ENCODE measurements at places on chromosomes 3 and 15.

- no peak for DNase-seq
These were observed 9.4 kb downstream of the TP53BP1 start for GRCh38 chr15:43483297-43484128.

DNA sequence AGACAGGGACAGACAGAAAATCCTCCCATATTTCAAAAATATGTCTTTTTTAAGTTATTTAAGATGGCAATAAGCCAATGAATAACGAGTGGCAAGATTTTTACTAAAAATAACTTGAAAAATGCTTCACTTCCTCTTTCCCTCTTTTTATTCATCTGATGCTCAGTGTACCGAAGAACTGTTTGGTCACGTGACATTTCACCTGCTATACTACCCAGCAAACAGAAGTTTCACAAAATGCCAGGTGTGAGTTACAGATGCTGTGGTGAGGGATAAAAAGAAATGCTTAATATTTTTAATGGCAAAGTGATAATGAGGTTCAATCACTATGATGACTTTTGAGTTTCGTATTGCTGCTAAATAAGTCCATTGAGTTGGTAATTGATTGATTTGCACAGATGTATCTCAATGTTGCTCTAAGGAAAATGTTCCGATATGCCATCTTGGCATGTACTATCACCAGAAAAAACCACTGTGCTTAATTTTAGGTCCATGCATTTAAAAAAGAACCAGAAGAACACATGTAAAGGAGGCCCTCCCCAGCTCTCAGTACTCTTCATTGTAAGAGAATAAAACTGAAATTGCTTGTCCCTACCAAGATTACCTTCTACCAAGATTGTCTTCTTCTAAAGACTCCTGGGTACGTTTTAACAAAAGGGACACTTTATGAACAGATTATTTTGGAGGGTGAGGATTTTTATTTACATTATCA is 26.0 kb upstream of the SEC62 start:
- no peak for DNase-seq

- peak; percentile 70 for DNase-seq
These were observed 1.5 kb downstream of the MGA start for GRCh38 chr15:41661518-41662225.

- DNase-seq, result no peak
These were observed 877.8 kb downstream of the TUSC7 start for GRCh38 chr3:117587416-117587815.

GRCh38 chr3:44436181-44436580 is 41.3 kb downstream of the ZNF445 start:
- no peak for DNase-seq

DNA sequence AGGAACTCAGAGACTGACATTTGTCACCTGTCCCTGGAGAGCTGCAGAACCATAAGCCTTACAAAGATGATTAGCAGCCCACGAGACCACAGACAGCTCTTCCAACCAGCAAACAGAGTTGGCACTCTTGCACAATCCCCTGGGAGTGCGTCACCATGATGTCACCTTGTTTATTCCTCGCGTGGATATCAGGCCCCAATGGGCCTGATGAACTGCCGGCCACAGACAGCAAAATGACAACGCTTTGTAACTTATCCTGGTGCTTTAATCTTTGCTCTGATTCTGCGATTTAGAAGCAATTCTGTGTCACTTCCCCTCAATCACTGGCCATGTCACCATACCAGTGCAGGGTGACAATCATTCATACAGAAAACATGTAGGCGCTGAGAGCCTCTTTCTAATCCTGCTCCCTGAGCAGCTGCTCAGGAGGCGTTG is 89.2 kb downstream of the TAMM41 start:
- no peak for DNase-seq

DNA sequence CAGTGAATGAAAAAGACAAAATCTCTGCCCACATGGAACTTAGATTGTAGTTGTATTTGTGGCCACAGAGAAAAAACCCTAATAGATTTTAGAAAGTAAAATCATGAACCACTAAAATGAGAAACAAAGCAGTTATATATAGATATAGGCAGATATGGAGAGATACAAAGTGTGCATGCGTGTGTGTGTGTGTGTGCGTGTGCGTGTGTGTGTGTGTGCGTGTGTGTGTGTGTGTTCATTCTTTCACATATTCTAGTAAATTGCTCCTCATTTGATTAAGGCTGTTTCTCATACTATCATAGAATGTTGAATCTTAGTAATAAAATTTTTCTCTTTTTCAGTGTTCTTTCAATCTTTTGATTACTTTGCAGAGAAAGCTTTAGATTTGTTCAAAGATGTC is 118.6 kb downstream of the DNAJB8 start:
- no peak for DNase-seq

GRCh38 chr3:42225486-42226363 is 40.3 kb downstream of the CCK start:
- no peak for DNase-seq

GRCh38 chr3:19886404-19886803 is 47.6 kb downstream of the EFHB start:
- no peak for DNase-seq

- no peak for DNase-seq
These were observed 113.9 kb downstream of the LSAMP start for GRCh38 chr3:116331380-116331779.

GRCh38 chr3:169871129-169871886 is 1.6 kb upstream of the LRRC31 start:
- no peak for DNase-seq

DNA sequence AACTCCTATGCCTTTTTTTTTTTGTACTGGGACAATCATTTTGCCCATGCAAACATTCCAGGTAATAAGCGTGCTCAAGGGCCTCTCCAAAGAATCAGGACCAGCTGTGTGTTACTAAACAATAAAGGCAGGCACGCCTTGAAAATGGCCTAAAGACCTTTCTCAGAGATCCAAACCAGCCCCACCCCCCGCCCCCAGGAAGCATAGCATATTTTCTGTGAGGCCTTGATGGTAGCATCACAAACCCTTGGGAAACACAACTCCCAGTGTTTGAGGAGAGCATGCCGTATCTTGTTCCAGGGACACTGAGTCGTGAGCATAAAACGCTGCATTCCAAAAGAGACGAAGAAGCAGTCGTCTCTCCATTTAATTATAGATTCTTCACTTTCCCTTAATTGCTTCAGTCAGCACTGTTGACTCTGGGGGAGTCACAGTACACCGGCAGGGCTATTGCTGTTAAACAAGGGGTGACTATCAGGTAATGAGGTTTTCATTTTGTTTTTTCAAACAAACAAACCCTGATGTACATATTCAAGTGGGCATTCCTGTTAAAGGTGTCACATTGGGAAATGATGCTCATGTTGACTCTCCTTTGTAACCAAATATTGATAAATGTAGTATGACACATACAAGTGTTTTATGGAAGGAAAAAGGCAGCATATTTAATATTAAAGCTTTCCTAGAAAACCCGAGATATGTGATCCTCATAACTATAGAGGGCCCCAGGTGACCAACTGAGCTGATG is 4.4 kb upstream of the TPM1 start:
- DNase-seq, result no peak

GRCh38 chr3:153221748-153222162 is 59.7 kb downstream of the RAP2B start:
- DNase-seq, result no peak
